ENCODE measurements at places on chromosomes 7 and 10.

DNA sequence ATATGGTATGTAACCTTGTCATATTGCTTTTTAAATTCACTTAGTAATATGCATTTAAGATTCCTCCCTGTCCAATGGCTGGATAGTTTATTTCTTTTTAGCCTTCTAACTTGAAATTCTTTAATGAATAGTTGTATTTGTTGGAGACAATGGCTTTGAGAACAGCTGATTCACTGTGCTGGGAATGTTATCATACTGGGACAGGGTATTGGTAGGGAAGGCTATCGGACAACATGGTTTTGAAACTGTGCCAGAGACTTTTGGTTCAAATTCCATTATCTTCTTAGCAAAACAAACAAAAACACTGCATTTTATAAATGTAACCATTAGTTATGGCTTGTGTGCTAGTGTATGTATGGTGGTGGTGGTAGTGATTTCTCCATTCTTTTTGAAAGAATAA, 517.1 kb upstream of the ANKRD30A start:
- no peak for DNase-seq

DNA sequence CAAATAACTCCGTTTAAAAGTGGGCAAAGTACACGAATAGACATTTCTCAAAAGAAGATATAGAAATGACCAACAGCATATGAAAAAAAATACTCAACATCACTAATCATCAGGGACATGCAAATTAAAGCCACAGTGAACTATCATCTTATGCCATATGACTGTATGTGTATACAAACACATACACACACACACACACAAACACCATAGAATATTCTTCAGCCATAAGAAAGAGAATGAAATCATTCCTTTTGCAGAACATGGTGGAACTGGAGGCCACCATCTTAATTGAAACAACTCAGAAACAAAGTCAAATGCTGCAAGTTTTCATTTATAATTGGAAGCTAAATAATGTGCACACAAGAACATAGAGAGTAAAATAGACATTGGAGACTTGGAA, 1019.4 kb downstream of the KCNMA1 start:
- DNase-seq: no peak

DNA sequence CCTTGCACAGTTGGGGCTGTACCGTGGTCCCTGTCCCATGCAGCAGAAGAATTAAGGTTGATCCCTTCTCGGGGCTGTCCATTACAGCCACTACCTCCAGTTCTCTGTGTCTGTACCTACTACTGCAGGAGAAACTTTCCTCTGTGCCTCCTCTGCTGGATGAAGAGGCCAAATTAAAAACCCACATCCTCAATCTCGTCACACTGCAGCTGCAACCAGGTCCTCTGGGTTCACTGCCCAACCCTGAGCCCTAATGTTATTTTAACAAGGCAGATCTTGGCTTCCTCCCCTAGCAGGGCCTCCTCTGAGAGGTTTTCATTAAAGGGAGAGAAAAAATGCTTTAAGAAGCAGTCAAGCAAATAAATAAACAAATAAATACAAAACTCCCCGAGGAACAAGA, 66.6 kb downstream of the PLXNA4 start:
- DNase-seq: no peak

DNA sequence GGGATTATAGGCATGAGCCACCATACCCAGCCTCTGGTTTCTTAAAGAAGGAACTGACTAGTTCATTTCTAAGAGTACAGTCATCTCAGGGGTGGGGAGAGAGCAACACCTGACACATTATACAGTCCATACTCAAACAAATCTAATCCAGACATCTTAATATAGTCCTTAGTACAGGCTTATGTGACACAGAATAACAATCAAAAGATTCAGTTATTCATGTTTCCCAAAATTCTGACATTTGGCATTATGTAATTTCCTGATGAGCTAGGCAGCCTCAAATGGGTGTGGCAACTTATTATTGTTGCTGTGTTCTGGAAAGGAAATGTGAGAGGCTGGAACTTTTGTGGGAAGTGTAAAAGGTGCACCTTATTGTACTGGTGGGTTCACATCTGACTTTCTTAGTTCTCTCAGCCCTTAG, 116.3 kb downstream of the WDFY4 start:
- DNase-seq: no peak

- no peak for DNase-seq
Measured at GRCh38 chr7:129238546-129238945, 13.7 kb downstream of the AHCYL2 start.

- DNase-seq: no peak
Measured at GRCh38 chr7:131090188-131090587, 237.5 kb upstream of the MKLN1 start.

GRCh38 chr10:60896033-60896432, 48.0 kb downstream of the RHOBTB1 start:
- DNase-seq: no peak

GRCh38 chr10:96450529-96451207, 63.1 kb downstream of the TLL2 start:
- DNase-seq: no peak

GRCh38 chr7:34430456-34430855, 227.6 kb upstream of the NPSR1 start:
- no peak for DNase-seq

DNA sequence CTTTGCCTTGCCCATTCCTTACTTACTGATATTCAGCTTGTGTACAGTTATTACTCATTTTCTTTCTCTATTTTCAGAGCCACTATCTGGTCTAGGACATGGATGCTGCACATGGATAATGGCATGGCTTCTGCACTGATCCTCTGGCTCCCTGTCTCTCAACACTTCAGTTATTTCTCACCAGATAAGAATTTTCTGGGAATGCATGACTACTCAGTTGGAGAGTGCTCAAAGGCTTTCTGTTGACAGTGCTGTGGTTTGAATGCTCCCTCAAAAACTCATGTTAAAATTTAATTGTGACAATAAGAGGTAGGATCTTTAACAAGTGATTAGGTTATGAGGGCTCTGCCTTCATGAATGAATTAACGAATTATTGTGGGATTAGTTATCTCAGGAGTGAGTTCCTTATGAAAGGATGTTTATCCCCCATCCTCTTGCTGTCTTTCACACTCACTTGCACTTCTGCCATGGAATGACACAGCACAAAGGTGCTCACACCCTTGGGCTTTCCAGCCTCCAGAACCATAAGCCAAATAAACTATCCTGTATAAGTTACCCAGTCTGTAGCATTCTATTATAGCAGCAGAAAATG, 16.1 kb upstream of the PIK3CG start:
- no peak for DNase-seq

GRCh38 chr7:23254051-23254681, 7.6 kb downstream of the GPNMB start:
- DNase-seq: no peak

Data from CD4-positive, alpha-beta T cell treated with Interleukin-6 at 100 ng/mL for 8 hours (primary cell).